ENCODE measurements at places on chromosomes 4 and X. TPM values are rescaled to one million over a fixed set of nuclear protein-coding genes. Genes with fewer than 3 reads are reported as not detected.

Gene CD38
- under 0.01 TPM for total RNA-seq

Gene XKRX
- not detected for total RNA-seq

Gene MANBA
- 12.7 TPM for total RNA-seq

Gene UGT2B15
- not detected for total RNA-seq

Gene TMEM271
- total RNA-seq: not detected
